Stimulated activated CD4-positive, alpha-beta T cell treated with anti-CD3 and anti-CD28 coated beads, Interleukin-15, amount 100 ng/mL, for 48 hours (primary cell): ENCODE measurements at places on chromosomes 1 and 21.
A peak's percentile ranks its signal among the peaks of the same experiment; 100 is the strongest.

- no peak for DNase-seq
Observed at GRCh38 chr1:75338616-75339483, 204.7 kb downstream of the LHX8 start.

GRCh38 chr1:13960375-13960987, 260.5 kb downstream of the PRDM2 start:
- DNase-seq: peak; percentile 21

DNA sequence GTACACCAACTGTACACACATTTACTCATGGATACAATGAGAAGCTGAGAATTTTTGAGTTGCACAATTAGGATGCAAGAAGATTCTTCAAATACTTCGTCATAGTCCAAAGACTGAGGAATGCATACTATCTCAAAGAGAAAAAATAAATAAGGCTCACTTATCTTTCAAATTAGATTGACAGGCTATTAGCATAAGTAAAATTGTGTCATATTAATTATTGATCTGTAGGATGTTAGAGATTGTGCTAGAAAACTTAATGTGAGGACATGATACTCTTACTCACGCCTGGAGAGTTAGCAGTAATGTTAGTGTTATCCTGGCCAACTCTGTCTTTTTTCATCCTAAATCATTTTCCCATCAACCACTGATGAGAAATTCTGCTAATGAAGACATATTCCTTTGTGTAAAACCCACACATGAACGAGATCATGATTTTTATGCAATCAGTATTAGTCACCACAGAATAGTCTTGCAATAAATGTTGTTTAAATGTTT, 659.0 kb downstream of the LTN1 start:
- no peak for DNase-seq

DNA sequence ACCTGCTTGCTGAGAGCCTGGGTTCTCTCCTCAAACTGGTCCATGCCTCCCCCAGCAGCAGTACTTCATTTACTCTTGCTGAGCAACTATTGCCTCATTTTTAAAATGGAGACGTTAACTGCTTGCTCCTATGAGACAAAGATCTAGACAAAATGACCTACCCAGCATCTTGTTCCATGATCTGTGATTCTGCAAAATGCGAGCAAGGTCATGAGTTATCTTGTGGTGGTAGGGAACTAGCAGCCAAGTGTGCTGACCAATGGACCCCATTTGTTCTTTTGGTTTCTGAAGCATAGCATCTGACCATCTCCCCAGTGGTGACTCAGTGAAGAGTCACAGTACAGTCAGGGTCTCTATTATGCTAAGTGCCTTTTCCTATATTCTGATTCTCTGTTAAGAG, 40.4 kb downstream of the TBX15 start:
- DNase-seq: no peak

- DNase-seq: no peak
Observed at GRCh38 chr1:172544481-172545104, 11.6 kb downstream of the SUCO start.

GRCh38 chr1:229271448-229272159, 693 bp downstream of the RAB4A start:
- no peak for DNase-seq
